GM04504 (cell line): ENCODE measurements at places on chromosomes 3 and 15.
A peak's percentile ranks its signal among the peaks of the same experiment; 100 is the strongest.

DNA sequence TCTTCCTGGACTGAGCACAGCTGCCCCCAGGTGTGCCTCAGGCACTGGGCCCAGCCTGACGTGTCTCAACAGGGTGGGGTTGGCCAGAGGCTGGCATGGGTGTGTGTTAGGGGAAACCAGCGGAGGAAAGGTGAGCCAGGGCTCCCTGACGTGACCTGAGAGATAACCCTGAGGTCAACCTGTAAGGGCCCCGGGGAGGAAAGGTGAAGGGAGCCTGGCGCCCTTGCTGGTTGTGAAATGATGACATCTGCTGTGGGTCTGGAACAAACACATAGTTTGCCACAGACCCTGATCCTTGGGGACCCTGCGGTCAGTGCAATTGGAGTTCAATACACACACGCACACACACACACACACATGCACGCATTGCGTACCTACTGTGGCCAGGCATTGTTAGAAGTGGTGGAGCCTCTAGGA, 100.2 kb upstream of the TLE3 start:
- DNase-seq = no peak

DNA sequence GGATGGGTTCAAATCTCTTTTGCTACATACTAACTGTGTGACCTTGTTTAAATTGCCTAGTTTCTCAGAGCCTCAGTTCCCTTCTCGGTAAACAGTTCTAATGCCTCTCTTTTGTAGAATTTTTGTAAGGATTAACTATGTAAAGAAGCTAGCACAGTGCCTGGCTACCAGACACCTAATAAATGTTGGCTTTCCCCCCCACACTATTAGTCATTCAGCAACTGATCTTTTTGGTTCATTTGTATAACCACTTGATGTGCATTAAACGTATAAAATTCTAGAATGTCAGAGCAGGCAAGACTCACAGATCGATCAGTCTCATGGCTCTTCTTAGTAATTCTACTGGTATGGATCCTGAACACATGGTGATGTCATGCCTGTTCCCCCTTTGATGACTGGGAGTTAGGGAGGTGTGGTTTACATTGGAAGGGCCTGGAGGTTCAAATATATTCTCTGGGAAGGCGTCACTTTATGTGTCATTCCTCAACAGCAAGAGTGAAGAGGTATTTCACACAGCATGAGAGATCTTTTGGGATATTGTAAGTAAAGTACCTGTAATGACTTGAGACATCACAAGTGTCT, 6.5 kb downstream of the TAGLN3 start:
- DNase-seq = no peak

DNA sequence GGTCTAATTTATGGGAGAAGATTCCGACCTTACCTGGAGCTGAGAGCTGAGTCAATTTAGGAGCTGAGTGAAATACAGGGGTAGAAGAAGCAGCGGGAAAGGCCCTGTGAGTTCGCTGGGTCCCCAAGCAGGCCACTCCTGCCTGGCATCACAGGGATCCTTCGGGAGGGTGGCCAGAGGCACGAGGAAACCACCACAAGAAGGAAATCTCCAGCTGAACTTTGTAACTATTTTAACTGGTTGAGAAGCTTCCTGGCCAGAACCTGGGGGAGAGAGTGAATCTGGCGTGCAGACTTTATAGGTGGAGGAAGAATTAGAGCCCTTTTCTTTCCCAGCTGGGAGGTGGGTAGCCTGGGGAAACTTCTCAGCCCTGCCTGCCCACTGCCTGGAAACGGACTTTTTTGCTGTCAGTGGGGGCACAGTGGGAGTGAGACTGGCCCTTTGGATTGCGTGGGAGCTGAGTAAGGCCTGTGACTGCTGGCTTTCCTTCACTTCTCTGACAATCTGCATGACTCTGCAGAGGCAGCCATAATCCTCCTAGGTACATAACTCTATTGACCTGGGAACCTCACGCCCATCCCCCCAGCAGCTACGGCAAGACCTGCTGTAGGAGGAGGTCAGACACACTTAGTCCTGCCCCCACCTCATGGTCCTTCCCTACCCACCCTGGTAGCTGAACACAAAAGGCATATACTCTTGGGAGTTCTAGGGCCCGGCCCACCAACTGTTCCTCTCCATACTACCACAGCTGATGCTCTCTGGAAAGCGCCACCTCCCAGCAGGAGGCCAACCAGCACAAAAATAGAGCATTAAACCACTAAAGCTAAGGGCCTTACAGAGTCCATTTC, 340.7 kb downstream of the CNTN3 start:
- no peak for DNase-seq

GRCh38 chr3:12773030-12773709, 14.1 kb upstream of the TMEM40 start:
- DNase-seq = no peak

GRCh38 chr3:59142556-59142955, 92.7 kb upstream of the CFAP20DC start:
- DNase-seq = no peak

DNA sequence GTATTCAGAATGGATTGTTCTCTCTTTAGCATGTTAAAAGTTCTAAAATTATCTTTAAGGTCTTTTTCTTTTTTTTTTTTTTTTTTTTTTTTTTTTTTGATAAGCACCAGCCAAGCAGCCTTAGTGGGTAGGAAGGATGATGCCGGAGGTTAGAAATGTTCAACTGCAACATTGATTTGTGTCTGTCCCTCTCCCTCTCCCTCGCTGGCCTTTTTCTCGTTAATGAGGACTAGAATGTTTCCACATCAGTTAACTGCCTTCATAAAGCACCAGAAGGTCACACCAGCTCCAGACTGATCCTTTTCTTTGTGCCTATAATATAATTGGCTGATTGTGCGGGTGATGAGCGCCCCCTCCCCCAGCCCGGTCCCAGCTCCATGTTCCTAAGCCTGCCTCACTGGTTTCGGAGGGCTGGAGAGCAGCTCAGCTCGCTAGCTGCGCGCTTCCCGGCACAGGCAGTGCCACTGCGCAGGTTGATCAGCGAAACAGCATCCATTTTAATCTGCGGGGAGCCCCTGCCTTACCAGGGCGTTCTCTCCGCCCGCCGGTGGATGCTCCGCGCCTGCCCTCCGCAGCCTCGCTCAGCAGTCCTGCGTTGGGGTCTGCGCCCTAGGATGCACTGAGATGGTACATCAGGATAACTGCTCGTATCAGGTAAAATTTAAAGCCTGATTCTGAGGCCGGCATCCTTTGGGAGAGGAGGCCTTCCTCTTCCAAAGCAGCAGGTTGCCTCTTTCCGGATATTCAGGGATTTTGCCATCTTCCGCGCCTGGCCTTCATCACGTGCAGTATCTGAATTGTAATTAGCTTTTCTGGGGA, 148.9 kb upstream of the IL12A start:
- DNase-seq = no peak

DNA sequence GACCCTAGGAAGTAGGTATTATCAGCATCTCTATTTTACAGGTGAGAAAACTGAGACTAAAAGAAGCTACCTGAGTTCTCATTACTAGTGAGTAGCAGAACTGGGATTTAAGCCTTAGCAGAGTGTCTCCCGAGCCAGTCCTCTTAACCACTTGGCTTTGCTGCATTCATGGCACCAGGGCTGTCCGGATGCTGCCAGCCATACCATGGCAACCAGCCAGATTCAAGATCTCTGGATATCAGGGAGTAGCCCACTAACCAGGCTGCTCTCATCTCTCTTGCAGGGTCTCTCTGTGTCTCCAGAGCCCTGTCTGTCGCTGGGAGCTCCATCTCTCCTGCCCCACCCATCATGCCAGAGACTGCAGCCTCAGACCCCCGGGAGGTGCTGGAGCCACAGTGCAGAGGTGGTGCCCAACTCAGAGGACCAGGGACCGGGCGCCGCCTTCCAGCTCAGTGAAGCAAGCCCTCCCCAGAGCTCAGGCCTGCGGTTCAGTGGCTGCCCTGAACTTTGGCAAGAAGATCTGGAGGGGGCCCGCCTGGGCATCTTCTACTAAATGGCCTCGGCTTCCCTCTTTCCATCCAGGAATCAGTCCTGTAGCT, 1.7 kb downstream of the MESP2 start:
- DNase-seq = no peak

GRCh38 chr3:11195721-11196332, 41.5 kb downstream of the HRH1 start:
- peak; percentile 44 for DNase-seq

- DNase-seq = no peak
These were observed 204.6 kb upstream of the NR2F2 start for GRCh38 chr15:96125721-96126415.

GRCh38 chr3:9994086-9994844, 7.6 kb upstream of the EMC3 start:
- no peak for DNase-seq

- DNase-seq = no peak
These were observed 907.5 kb downstream of the ZPLD1 start for GRCh38 chr3:103342205-103342731.

DNA sequence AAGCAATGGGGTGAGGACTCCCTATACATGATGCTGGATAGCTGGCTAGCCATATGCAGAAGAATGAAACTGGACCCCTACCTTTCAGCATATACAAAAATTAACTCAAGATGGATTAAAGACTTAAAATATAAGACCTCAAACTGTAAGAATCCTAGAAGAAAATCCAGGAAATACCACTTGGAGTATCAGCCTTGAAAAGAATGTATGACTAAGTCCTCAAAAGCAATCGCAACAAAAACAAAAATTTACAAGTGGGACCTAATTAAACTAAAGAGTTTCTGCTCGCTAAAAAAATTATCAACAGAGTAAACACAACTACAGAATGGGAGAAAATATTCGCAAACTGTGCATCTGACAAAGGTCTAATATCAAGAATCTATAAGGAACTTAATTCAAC, 94.3 kb downstream of the XRN1 start:
- no peak for DNase-seq

DNA sequence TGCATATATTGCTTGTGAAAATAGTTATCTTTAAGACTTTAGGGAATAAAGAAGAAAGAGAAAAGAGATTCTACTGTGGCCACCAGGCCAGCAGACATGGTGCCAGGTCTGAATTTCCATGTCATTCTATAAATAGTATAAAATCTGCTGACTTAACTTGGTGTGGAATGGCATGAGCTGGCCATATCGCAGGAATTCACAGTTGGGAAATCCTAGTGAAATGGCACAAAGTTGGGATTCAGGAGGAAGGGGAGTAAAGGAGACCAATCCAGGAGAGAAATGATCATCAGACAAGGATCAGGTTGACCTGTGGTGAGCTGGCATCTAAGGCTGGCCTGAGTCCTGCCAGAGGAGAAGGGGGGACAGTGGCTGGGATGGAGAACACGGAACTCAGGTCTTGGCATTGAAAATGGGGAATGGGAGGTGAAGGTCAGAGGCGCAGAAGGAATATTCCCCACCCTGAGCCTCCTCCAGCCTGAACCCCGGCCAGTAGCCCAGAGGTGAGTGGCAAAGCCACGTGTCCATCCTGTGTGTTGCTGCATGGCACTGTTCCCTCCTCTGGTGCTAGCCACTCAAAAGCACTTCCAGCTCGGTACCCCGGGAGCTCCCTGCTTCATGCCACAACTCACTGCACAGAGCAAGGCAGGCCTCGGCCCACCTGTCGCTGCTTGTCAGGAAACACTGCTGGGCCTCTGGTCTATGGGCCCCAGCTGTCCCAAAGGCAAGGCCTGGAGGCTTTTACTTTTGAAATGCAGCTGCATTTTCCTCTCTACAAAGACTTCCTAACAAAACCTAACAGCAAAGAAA, 51.4 kb downstream of the SSUH2 start:
- DNase-seq = no peak

- no peak for DNase-seq
These were observed 427.8 kb upstream of the C2CD4B start for GRCh38 chr15:62592920-62593319.

DNA sequence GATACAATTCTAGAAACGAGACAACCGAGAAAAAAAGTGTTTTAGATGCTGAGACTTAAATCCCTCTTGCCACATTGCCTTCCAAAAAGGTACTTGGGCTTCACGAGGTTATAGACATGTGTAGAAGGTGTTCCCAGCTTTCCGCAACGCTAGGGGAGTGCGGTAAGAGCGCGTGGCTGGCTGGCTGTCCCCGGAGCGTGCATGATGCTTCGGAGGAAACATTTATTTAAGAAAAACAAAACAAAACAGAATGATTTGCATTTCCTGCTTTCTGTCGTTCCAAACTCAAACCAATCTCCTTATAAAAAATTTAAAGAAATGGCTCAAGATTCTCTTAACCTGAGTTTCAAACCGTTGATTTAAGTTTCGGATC, 841 bp downstream of the SLC6A20 start:
- DNase-seq = no peak

- DNase-seq = no peak
These were observed 28.9 kb downstream of the TBC1D2B start for GRCh38 chr15:78048628-78048920.

GRCh38 chr3:110314512-110315114, 757.0 kb upstream of the NECTIN3 start:
- no peak for DNase-seq

DNA sequence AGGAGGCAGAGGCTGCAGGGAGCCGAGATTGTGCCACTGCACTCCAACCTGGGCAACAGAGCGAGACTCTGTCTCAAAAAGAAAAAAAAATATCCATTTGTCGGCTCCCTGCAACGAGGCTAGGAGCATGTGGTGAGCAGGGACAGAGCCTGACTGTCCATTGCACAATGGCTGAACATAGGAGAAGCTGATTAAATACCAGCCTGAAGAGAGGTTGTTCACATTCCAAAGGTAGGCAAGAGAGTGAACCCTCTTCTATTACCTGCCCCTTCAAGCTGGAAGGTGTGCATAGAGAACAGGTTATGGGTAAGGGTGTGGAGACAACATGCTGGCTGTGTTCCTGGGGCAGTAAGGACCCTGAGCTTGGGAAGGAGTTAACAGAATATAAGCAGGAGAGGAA, 78.7 kb downstream of the DAPK2 start:
- DNase-seq = no peak

DNA sequence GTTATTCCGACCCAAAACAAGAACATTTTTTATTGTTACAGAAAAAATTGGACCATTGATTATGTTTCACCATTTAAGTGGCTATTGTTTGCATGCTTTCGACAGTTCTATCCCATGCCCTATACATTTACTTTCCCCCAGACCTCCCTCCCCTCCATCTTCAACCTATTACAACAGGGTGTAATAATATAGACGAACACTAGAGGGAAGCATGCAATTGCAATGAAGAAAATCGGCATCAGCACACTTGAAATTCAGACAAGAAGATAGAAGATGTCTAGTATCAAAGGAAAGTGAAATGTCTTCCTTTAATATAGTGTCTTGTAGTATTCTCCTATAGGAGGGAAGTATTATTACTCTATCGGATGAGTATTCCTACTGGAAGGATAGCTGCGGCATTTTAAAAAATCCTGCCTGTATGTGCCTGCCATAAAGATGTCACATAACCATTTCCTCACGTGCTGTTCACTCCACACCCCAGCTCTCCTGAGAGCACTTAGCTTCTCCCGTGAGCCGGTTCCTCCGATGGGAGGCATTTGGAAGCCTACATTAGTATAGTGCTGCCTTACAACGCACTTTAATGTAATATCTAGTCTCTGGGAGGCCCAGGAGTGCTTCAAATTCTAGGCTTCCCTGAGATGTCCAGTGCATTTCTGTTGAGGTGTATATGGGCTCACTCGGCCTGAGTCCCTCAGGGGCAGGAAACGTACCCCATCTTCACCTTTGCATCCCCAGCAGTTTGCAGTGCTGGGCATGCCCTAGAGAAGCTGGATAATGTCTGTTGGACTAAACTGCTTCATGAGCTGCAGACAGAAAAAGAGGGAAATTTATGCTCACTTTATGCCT, 17.8 kb upstream of the ERICH6 start:
- DNase-seq = no peak

- DNase-seq = no peak
These were observed 116.3 kb downstream of the MITF start for GRCh38 chr3:69855436-69856162.
